Activated CD4-positive, alpha-beta T cell treated with anti-CD3 and anti-CD28 coated beads, Interleukin-2, Interleukin-4, amounts not matched to agents 100 ng/mL and 50 ng/mL, durations not matched to agents 16 hours and 8 hours (primary cell): ENCODE measurements at places on chromosomes 5 and 9.

DNA sequence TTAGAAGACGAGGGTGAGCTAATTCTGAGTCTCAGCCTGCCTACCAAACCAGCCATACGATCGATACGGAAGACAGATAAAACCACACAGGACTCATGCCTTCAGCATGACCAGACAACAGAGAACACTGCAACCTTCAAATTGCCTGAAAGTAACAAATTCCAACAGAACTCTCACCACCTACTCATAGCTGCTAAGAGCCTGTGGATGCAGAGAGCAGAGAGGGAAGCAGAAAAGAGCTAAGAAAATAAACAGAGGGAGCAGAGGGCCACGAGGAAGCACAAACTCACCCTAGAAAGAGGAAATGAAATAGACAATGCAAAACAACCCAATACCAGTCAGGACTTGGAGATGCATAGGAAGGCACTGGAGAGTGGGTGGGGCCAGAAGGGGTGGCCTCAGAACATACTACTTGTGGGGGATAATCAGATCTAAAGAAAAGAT lies 86.7 kb upstream of the TAS2R1 start:
- DNase-seq = no peak

- DNase-seq = no peak
Measured at GRCh38 chr9:105126226-105126625, 118.2 kb upstream of the SLC44A1 start.

DNA sequence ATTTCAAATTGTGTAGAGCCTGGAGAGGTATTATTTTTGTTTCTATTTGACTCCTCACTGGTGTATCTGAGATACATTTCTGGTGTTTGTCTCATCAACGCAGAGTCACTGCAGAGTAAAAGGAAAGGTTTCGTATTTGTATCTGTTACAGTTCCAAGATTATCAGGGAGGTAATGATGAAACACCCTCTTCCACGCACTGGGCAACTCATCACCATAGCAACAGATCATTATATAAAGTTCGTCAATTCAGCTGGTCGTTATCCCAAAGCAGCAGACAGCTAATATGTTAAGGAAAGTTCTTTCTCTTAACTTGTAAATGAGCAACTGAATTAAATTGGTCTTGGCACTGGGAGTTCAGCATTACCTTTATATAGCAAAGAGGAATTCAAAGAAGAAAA lies 513.5 kb downstream of the MTRR start:
- DNase-seq = no peak

GRCh38 chr9:106304401-106304920 lies 558.5 kb upstream of the ZNF462 start:
- no peak for DNase-seq

GRCh38 chr5:110544603-110545002 lies 181.9 kb downstream of the TMEM232 start:
- DNase-seq = no peak

DNA sequence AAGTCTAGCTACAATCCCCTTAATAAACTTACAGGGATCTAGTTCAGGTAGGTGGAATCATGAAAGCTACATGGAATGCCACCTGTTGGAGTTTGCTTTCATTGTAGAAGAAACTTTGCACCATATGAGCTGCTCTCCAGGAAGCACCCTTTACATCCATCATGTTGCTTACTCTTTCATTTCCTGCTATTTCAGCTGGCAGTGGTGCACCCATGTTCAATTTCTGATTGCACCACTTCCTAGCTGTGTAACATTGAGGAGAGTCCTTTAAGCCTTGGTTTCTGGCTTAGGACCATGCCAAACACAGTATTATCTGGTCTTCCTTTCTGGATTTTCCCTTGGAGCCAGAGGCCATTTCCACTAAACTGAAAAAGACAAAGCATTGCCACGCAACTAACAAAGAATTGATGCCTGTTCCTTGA lies 123.3 kb upstream of the SLC12A2 start:
- DNase-seq = no peak

GRCh38 chr5:110757118-110757729 lies 18.4 kb downstream of the SLC25A46 start:
- peak; percentile 53 for DNase-seq

DNA sequence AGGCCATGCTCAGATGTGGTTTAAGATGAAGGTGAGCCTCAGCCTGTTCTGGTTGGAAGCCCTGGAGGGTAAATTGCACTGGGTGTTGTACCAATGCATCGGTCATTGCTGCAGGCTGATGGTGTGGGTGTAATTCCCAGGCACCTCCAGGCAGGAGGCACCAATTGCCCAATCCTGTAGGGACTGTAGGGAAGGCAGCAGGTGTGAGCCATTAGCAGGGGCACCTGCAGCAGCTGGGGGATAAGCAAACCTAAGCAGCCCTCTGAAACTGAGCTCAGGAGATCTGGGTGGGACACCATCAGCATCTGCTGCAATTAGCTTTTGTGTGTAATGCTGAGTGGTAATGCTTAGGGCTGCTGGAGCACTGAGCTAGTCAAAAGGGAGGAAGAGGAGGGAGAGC lies 190.1 kb upstream of the TBC1D2 start:
- DNase-seq = no peak

GRCh38 chr5:77882670-77883257 lies 106.6 kb upstream of the TBCA start:
- DNase-seq = peak; percentile 51

GRCh38 chr5:74596927-74597326 lies 43.6 kb downstream of the ENC1 start:
- DNase-seq = no peak

- DNase-seq = no peak
Measured at GRCh38 chr9:23321049-23321448, 505.0 kb downstream of the ELAVL2 start.

GRCh38 chr9:137110147-137110910 lies 4.2 kb downstream of the DPP7 start:
- DNase-seq = no peak

GRCh38 chr9:37382161-37382981 lies 40.1 kb upstream of the GRHPR start:
- no peak for DNase-seq

- DNase-seq = no peak
Measured at GRCh38 chr5:34709861-34710673, 53.9 kb downstream of the RAI14 start.

DNA sequence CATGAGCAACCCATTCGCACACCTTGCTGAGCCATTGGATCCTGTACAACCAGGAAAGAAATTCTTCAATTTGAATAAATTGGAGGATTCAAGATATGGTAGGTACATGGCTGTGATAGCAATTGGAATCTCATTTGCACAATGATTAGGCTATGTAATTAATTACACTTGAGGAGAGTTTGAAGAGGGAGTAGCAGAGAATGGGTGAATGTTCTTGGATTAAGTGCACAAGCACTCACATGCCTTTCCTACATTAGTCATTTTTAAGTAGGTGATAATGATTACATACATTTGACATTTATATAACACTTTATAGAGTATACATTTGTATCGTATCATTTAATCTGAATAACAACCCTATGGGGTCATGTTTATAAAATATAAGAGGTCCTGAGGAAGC lies 21.1 kb downstream of the ACO1 start:
- no peak for DNase-seq

DNA sequence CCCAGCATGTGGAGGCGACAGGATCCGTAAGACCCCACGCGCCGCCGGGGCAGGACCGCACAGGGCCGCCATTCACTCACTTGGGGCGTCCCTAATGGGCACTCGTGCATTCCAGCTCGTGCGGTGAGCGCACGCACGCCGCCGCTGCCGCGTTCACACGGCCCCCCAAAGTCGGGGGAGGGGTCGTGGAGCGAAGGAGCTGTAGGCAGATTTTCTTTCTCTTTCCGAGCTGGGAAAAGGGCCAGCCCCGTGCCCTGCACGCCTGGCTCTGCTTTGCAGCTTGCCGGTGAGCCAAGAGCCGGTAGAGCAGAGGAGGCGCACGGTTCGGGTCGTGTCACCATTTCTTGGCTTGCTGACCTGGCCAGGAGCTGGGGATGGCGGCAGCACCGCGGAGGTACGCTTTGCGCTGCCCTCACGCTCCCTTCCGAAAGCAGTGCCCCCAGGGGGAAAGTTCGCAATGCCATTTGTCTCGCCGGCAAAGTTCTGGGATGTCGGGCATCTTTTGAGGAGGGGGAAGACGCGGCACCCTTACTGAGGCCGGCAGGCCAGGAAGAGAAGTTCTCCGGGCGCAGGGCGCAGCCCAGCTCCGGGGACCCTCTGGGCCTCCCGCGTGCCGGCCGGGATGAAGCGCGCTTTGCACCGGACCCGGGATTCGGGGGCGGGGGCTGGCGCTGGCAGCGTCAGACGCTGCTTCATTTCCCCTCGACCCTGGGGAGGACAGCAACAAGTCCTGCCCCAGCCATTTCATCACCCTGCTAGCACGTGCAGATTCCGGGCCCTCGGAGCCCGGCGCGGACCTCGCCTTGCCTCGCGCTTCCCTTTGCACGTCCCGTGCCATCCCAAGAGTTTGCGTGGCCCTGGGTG lies 898 bp downstream of the STC2 start:
- DNase-seq = no peak

- no peak for DNase-seq
Measured at GRCh38 chr5:174348311-174348981, 302.9 kb downstream of the NSG2 start.

DNA sequence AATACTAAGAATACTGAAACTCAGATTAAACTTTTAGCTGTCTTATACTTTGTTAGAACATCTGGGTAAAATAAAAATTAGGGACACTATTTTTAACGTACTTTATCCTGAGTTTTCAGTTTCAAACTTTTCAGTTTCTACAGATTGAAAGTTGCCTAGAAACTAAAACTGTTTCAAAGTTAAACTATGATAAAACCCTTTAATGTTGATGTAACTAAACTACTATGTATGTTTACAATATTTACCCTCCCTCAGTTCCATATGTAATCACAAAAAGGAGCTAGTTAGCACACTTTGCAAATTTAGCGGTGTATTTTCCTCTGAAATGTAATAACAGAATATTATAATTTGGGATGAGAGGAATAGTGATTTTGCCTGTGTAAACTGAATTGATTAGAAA lies 105.9 kb downstream of the MTREX start:
- no peak for DNase-seq

DNA sequence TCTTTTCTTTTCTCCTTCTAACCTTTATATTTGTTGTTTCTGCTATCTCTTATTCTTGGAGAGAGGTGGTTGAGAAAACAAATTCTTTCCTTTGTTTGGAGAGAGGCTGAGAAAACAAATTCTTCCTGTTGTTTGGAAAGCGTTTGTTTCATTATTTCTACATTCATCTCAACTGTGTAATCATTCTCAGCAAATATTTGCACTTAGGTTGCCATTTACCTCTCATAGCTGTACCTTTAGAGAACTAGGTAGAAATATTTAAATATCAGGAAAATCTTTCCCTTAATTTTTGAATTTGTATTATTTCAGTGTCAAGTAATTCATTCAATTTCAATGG lies 1824.4 kb upstream of the CDH9 start:
- no peak for DNase-seq
